ENCODE measurements at places on chromosomes 1 and 21.

DNA sequence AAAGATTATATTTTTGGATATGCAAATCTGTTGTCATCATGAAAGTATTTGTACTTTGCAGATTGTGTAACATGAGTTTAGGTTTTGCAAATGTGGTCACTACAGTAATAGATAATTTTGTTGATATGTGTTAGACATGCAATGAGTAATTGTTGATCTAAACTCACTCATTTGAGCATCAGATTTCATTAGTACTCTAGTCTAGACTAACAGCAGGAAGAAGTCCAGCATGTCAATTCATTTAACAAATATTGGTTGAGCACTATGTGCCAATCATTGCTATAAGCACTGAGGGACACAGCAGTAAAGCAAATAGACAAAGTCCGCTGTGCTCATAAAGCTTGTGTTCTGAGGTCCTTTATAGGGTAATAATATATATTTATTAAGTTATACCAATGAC, 350.0 kb downstream of the USP25 start:
- no peak for DNase-seq

DNA sequence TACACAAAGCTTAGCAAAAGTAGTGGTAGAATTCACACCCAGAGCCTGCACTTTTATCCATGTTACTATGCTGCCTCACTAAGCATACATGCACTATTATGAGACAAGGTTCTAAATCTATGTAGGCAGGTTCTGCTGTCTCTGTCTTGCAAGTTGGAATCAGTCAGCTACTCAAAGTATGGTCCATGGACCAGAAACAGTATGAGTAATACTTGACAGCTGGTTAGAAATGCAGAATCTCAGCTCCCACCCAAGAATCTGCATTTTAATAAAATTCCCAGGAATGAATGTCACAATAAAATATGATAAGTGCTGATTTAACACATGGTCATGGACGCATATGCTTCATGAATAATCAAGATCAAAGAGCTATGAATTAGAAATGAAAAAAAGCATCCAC, 50.5 kb downstream of the DSCAM start:
- DNase-seq, result no peak

DNA sequence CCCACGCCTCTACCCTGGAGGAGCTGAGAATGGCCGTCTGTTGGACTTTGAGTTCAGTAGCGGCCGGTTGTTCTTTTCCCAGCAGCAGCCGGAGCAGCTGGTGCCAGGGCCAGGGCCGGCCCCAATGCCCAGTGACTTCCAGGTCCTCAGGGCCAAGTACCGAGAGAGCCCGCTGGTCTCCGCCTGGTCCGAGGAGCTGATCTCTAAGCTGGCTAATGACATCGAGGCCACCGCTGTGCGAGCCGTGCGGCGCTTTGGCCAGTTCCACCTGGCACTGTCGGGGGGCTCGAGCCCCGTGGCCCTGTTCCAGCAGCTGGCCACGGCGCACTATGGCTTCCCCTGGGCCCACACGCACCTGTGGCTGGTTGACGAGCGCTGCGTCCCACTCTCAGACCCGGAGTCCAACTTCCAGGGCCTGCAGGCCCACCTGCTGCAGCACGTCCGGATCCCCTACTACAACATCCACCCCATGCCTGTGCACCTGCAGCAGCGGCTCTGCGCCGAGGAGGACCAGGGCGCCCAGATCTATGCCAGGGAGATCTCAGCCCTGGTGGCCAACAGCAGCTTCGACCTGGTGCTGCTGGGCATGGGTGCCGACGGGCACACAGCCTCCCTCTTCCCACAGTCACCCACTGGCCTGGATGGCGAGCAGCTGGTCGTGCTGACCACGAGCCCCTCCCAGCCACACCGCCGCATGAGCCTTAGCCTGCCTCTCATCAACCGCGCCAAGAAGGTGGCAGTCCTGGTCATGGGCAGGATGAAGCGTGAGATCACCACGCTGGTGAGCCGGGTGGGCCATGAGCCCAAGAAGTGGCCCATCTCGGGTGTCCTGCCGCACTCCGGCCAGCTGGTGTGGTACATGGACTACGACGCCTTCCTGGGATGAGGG, 28.5 kb upstream of the SPSB1 start:
- DNase-seq, result no peak

DNA sequence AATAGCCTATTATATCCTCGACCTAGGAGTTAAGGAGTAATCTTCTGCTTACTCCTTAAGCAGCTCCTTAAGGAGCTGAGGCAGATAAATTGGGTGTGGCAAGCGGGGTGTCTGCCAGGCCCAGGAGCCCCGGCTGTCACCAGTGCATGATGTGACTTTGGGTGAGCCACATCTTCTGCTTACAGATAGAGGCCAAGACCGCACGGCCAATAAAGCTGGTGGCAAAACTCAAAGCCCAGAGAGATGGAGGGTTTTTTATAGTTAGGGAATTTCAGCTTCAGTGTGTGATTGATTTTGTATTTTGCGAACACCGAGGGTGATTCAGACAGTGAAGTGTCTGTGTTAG, 9.8 kb downstream of the MX2 start:
- DNase-seq, result no peak

DNA sequence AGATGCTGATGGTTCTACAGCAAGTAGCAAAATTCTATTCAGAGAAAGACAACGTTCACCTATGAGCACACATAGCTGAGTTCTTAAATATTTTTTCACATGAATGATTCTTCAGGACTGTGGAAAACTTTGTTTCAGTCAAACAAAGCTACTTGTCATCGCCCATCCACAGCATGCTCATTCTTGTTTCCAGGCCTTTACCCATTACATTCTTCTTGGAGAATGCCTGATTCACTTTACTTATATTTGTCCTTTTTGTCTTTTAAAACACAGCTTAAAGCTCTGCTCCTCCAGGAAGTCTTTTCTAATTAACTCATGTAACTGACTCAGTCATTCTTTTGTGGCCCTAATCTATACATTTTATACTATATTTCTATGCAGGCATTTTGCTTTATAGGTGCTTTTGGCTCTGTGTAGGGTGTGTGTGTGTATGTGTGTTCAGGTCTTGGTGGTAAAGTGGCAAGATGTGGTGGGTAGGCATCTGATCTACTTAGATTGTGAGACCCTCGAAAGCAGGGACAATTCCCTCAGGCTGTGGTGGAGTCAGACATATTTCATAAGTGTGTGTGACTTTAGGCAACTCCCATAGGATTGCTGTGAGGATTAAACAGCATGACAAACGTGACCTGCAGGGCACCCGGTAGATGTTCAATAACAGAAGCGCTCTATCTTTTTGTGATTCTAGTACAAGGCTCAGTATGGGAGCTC, 11.8 kb upstream of the MARK1 start:
- no peak for DNase-seq

- no peak for DNase-seq
Observed at GRCh38 chr1:205353612-205354011, 3.1 kb downstream of the KLHDC8A start.

GRCh38 chr1:171799166-171799565, 17.7 kb downstream of the METTL13 start:
- DNase-seq, result no peak

GRCh38 chr1:77744576-77744975, 15.1 kb downstream of the USP33 start:
- DNase-seq, result no peak

DNA sequence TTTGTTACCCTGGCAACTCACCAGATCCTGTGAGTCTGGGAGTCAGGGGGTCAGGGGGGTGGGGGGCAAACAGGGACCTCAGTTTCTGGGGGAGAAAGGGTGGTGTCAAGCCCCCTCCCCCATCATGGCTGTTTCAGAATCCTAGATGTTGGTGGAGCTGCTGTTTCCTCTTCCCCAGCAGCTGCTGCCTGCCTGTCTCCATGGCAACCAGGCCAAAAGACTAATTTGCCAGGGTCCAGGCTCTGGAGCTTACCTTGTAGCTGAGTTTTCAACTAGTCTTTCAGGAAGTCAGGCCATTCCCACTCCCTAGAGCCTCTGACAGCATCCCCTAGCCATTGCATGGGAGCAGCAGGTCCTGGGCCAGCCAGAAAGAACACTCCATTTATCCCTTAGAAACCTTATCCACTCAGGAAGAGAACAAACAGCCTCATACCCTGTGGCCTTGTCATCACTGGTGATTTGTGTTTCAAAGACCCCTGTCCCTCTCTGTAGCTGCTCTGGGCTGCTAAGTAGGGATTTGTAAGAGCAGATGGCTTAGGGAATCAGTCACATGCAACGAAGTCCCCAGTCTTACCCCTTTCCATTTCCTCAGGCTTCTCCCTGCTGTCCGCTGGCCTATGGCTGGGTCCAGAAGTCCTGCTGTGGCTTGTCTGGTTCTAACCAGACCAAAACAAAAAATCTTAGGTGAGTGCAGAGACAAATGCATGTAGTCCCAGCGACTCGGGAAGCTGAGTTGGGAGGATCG, 21.5 kb upstream of the STMN1 start:
- no peak for DNase-seq

GRCh38 chr1:205436776-205437410, 15.0 kb upstream of the LEMD1 start:
- DNase-seq, result no peak

DNA sequence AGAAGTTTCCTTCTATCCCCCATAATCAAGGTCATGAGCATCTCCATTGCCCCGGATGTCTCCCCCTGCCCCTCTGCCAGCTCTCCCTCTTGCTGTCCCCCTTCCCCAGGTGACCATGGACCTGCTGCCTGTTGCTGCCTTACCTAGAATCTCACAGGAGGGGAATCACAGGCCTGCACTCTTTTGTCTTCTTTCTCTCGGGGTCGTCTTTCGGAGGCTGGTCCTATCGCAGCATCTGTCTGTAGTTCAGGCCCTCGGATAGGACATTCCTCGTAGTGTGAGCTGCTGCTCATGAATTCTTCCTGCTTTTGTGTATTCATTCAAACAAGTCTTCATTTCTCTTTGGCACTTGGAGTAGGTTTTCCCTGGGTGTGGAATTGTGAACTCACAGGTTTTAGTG, 39.9 kb upstream of the ACTRT2 start:
- DNase-seq, result no peak

GRCh38 chr1:232593717-232594502, 36.0 kb downstream of the SIPA1L2 start:
- DNase-seq, result no peak

GRCh38 chr1:98884864-98885263, 119.8 kb downstream of the PLPPR5 start:
- no peak for DNase-seq

GRCh38 chr1:178727014-178727895, 2.2 kb downstream of the RALGPS2 start:
- DNase-seq, result no peak

GRCh38 chr21:19833082-19833481, 1165.1 kb upstream of the NCAM2 start:
- no peak for DNase-seq

- no peak for DNase-seq
Observed at GRCh38 chr1:16984717-16985116, 4.3 kb upstream of the MFAP2 start.

DNA sequence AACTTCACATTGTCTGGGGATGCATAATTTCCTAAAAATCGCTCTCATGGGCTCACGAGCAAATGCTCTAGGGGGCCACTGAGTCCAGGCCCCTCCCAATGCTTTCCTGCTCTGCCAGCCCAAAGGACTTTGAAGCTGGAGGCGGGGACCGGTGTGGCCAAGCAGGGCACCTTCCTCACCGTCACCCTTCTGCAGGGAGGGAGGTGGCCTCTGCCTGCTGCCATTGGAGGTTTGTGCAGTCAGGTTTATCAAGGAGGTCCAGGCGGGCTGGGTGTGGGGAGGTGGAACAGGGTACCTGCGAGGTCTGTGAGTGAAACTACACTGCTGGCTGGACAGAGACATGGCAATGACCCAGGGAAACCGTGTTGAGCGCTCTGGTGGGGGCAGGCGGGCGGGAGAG, 58.1 kb upstream of the TRAPPC10 start:
- no peak for DNase-seq

- DNase-seq, result peak; percentile 10
Observed at GRCh38 chr1:117060441-117061317, 553 bp downstream of the TTF2 start.

- no peak for DNase-seq
Observed at GRCh38 chr1:182217967-182218366, 156.5 kb upstream of the ZNF648 start.

GRCh38 chr1:21552715-21553114, 43.5 kb downstream of the ALPL start:
- DNase-seq, result no peak

GRCh38 chr1:91754348-91754747, 131.6 kb downstream of the TGFBR3 start:
- DNase-seq, result no peak

DNA sequence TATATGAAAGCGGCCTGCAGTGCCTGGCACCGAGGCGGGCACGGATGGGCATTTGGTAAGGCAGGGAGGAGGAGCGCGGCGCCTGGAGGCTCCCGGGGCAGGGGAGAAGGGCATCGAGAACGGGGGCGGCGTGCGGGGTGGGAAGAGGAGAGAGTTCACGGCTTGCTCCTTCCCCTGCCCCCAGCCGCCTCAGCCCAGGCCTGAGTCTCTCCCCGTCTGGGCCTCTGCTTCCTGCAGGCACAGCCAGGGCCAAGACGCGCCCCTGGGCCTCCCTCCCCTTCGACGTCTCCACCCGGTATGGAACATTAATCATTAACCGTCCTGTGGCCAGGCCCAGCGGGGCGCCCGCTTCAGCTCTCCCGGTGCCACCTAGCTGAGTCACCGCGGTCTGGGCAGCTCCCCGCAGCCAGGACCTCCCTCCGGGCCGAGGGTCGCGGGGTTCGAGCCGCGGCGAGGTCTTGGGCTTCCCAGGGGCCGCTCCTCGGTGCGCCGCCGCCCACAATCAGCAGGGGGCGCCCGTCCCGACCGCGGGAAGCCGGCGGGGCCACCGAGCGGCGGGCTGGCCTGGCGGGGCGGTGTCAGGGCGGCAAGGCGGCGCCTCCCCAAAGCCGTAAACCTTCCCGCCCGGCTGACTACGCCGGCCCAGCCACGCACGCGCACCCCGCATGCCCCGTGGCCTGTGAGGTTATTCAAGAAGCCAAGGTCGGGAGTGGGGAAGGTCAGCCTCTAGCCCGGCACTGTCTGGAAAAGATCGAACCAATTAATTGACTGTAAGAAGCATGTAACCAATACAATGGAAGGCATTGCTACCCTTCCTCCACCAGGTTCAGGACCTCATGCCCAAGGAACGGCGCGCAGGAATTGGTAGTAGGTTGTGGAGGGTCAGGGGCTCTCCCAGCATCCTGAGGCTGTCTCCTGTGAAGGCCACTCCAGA, 23.4 kb upstream of the RD3 start:
- peak; percentile 71 for DNase-seq

DNA sequence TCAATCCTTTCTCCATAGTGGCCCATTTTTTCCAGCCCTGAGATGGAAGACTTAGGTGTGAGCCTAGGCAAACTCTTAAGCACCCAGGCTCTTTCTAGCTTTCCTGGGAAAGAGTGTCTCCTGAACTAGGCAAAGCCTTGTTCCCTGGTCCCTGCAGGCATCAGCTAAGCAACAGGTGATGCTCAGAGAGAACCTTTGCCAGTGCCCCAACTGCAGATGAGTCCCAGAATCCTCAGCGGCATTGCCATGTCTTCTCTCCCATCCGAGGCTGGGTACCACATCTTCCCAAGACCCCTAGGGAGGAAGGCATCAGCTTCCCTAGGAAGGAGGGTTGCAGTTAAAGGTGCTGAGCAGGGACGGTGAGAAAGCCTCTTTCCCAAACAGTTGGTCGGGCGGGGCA, 8.2 kb upstream of the VSIG8 start:
- no peak for DNase-seq
